ENCODE measurements at places on chromosomes 12 and 14.

DNA sequence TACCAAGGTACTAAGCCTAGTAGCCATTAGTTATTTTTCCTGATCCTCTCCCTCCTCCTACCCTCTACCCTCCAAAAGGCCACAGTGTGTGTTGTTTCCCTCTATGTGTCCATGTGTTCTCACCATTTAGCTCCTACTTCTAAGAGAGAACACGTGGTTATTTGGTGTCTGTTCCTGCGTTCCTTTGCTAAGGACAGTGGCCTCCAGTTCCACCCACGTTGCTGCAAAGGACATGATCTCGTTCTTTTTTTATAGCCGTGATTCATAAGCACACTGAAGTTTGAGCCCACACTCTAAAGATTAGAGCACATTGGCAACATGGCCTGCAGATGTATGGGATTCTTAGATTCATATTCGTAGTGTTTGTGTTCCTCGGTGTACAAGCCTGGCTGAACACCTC, 8.1 kb upstream of the STX2 start:
- DNase-seq: no peak

DNA sequence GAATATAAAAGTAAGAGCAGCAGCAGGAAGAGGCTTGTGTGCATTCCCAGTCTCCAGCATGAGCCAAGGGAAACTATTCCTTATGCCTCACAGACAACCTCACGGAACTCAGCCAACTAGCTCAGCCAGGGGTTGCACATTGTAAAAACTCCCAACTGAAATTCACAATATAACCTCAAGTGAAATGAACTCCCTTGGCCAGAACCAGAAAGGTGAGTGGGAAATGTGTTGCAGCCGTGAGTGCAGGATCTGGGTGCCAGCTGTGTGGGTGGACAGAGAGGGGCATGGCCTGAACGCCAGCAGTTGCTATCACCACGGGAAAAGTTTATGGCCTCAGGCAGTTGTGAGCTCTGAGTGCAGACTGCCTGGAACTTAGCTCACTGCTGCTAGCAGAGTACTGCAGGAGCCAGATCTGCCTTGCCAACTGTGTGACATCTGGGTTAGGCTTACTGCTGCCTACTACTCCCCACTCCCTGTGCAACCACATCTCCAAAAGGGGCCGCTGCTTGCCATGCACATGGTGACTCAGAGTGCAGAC, 2.3 kb upstream of the CLEC1A start:
- DNase-seq: no peak

GRCh38 chr14:106459971-106460730, 933.8 kb downstream of the TMEM121 start:
- peak; percentile 51 for DNase-seq

DNA sequence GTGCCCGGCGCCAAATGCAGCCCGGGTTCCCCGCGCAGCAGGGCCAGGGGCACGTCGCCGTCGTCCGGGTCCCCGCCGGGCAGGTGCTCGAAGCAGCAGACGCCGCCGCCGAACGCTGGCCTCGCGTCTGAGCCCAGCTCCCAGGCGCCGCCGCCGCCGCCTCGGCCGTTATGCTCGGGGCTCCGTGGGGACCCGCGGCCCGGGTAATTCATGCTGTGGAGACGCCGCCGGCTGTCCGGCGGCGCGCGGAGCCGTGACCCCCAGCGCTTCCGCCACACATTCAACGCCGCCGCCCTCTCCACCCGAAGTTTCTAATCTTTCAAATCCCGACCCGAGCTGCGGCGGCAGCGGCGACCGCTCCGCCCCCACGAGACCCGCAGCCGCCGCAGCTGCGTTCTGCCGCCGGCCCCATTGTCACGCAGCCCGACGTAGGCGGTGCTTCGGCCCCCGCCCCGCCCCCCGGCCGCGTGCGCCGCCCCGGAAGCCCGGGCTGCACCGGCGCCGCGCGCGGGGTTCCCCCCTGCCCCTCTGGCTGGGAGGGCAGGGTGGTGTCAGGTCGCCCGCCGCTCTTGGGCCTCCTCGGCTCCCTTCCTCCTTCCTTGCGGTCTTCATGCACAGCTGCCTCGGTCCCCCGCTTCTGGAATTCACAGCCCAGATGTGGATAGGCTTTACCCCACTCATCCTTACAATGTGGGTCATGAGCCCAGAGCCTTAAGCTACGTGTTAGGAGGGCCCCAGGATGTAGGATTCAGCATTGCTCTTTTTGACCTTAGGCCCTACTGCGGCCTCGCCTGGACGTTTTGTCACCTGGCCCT, at the start of gene DDHD1:
TSS of gene DDHD1 (minus strand) at position 437 of the 815 bp plus-strand sequence. CDS start at position 212, 225 bp downstream.
- DNase-seq: peak; percentile 90

DNA sequence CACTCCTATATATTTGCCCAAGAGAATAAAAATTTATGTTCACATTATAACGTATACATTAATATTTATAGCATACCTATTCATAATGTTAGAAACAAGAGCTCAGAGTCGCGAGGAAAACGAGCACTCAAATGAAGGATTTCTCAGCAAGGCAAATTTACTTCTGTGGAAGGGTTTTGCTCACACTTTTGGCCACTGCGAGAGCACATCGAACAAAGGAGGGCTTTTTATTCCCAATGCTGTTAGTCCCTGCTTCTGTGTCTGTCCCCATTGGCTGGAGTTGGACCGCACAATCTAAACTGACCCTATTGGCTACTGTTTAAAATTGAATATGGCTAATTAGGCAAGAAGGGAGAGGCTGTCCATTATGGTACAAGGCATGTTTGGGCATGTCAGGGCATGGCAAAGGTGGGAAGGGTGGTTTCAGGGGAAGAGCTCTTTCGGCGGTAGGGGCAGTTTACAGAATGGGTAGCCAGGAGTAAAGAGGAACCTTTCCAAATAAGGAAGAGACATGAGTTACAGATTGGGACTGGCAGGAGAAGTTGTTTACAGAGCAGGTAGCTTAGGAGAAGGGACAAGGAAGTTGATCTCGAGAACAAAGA, 702.9 kb downstream of the TRHDE start:
- DNase-seq: no peak

GRCh38 chr12:85676816-85677749, 159.1 kb downstream of the RASSF9 start:
- no peak for DNase-seq

DNA sequence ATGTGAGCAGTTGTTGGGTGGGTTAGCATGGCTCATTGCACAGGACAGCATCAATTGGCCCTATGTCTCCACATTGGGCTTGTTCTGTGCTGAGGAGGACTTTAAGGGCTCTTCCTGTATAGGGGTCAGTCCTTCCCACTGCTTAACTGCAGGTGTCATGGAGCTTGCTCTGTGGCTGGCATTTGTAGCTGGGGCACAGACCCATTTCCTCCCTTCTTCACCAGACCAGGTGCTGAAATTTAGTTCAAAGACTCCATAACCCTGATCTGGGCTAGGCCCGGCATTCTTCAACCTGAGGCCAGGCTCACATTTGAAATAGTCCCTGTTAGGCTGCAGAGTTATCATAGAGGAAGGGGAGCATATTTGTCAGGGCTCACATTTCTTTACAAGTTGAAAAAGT, 12.8 kb downstream of the CHST11 start:
- no peak for DNase-seq

DNA sequence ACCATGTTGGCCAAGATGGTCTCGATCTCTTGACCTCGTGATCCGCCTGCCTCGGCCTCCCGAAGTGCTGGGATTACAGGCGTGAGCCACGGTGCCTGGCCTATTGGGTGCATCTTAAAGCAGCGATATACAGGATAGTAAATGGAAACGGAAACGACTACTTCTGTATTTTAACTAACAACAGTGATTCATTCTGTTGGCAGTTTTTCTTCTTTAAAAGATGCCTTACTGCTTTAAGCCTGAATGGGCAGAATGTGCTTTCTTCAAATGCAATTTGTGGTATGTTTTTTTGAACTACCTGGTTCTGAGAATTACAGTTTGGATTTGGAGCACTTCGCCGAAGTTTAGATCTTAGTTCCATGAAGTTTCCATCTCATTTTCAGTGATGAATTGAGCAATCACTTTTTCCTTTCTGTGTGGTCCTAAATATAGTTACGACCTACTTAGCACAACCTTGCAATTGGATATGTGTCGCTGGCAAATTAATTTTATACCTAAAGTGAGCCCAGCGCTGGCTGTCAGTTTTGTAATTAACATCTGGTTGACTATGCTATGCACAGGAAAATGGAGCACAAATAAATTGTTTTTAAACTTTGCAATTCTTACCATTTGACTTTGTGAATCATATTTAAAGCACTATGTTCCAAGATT, 53.6 kb upstream of the EIF5 start:
- no peak for DNase-seq

- DNase-seq: no peak
Measured at GRCh38 chr14:89507926-89508460, 91.0 kb upstream of the FOXN3 start.

GRCh38 chr12:3216726-3217682, 139.8 kb downstream of the TSPAN9 start:
- DNase-seq: no peak

DNA sequence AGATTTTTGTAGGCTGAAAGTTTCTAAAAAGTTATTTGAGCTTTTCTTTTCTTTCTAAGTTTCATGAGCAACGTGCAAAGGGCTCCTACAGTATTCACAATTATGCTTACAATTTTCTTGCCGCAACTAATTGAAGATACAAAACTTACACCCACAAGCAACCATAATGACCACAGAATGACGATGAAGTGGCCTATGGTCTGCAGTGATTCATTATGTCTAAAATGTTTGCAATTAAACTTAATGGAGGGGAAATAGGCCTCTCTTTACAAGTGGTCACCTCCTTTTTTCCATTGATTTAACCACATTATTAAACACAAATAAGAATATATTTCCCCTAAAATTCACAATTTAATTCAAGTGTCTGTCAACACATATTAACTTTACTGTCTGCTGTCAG, 732.6 kb upstream of the FLRT2 start:
- DNase-seq: no peak

- DNase-seq: no peak
Measured at GRCh38 chr12:1657688-1658087, 28.7 kb downstream of the WNT5B start.

GRCh38 chr12:111434680-111435338, 29.1 kb downstream of the SH2B3 start:
- peak; percentile 78 for DNase-seq

GRCh38 chr12:32183650-32184049, 77.0 kb downstream of the BICD1 start:
- no peak for DNase-seq

GRCh38 chr12:38809832-38810231, 95.6 kb downstream of the CPNE8 start:
- peak; percentile 17 for DNase-seq

GRCh38 chr14:72898448-72898847, 4.5 kb upstream of the DPF3 start:
- no peak for DNase-seq

DNA sequence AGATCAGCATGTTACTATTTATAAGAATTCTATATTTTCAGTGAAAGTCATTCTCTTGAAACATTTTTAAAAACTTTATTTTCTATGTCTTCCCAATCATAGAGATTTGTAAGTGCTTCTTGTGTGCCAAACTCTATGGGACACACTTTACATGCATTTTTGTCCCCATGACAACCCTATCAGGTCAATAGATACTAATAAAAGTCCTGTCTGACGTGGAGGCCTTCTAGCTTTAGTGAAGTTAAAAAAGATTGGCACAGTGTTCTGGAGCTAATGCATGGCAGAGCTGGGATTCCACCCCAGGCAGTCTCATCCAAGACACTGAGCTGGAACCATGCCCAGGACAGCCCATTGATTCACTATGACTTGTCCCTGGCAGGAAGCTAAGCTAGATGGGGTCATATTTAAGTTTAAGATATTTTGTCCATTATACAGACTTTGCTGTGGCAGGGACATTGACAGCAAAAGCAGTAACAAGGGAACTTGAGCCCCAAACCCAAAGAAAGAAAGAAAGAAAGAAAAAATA, 28.1 kb downstream of the TTC6 start:
- DNase-seq: no peak

DNA sequence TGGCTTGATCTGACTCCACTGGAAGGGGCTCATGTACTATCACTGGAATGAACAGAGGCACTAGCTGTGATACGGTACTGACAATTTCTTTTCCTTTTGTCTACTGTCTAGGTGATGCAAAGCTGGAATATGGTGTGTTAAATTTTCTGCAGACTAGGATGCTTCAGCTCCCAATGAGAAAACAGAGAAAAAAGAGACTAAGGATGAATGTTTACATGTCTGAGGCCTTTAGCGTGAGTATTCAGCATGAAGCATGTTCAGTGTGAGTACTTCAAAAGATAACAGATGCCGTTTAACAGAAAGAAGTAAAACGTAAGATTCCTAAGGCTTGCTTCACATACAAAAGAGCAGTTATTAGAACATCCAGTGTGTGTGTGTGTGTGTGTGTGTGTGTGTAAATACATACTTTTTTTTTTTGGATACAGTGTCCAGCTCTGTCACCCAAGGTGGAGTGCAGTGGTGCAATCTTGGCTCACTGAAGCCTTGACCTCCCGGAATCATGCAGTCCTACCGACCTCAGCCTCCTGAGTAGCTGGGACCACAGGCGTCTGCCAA, 92.3 kb upstream of the FERMT2 start:
- no peak for DNase-seq

DNA sequence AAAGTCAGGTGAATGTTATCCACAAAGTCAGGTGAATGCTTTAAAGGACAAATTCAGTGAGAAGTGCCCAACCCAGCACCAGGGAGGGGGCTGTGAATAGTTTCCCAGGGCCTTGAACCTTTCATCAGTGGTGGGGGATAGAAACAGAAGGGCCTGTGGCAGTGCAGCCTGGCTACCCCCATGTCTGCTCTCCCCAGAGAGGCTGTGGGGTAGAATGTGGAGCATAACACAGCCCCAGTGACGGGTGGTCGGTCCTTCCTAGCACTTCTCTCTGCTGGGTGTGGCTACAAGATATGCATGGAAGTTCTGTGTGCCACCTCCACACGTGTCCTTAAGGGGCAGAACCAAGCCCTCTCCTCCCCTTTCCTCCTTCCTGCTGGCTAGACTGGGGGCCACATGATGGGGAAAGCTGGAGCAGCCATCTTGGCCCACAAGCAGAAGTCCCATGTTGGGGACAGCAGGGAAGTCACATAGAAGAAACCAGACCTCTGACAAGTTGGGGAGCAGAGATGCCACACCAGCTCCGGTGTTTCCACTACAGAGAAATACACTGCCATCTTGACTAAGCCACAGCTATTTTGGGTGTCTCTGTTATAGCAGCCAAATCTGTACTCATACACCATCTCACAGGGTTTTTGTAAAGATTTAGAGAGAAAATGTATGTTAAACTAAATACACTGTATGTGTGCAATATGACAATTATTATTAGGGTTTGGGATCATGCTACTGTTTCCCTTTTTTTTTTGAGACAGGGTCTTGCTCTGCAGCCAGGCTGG, 17.0 kb downstream of the RITA1 start:
- DNase-seq: no peak

GRCh38 chr14:104651876-104652260, 37.5 kb upstream of the INF2 start:
- DNase-seq: no peak

- DNase-seq: peak; percentile 97
Measured at GRCh38 chr12:65169320-65170208, at the start of gene LEMD3. TSS of gene LEMD3 (plus strand) at chr12:65169583. CDS start at chr12:65169597, 14 bp downstream.

All from hematopoietic multipotent progenitor cell treated with erythropoietin and hydrocortisone succinate and interleukin-3 and kit ligand, for 4 days (in vitro differentiated cells).